ENCODE measurements at places on chromosomes 11 and 22.

- peak; percentile 40 for DNase-seq
Observed at GRCh38 chr11:65439331-65440181, 17.0 kb downstream of the NEAT1 start.

DNA sequence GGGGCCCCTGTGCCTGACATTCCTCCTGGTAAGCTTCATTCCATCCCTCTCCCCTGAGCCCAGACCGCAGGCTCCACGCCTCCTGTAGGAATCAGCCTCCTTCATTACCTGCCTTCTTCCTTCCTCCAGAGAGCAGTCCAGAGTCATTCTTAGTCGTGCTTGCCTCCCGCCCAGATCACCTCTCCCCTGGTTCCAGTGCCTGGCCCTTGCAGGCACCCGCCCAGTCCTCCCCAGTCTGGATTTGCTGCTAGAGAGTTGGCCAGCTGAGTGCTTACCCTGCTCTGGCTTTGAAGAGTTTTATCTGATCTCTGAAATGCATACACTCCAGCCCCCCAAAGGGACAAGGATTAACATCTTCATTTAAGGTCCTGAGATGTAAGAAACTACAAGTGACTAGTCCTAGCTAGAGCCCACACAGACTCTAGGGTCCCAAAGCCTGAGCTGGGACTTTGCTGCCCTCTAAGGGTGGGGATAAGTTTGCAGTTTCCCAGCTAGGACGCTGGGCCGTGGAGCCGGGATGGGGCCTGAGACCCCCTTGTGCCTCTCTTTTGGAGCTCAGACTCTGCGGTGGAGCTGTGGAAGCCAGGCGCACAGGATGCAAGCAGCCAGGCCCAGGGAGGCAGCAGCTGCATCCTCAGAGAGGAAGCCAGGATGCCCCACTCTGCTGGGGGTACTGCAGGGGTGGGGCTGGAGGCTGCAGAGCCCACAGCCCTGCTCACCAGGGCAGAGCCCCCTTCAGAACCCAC lies 1.6 kb downstream of the NR1H3 start:
- DNase-seq: peak; percentile 65

DNA sequence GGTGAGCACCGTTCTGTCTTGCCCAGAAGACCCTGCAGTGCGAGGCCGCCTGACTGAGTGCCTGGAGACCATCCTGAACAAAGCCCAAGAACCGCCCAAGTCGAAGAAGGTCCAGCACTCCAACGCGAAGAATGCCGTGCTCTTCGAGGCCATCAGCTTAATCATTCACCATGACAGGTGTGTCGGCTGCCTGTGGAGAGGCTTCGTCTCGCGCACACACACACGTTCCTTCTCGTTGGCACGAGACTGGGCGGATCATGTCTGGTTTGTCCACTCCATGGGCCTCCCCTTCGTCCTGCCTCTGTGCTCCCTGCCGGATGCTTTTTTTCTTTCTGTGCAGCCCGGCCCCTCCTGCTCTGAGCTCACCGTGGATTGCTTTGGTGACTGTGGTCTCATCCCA lies 51.1 kb downstream of the MUC6 start:
- DNase-seq: no peak

DNA sequence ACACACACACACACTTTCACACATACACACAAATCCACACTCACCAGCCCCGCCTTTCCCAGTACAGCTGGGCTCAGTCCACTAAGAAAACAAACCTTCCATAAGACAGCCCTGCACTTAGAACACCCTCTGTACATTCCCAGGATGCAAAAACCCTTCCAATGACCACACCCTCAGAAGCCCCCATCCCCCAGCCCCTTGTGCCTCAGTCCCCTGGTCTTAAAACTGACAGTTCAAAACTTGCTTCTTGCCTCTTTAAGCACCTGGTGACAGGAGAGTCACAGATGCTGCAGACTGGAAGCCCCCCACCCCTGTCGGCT lies 23.0 kb downstream of the APLNR start:
- DNase-seq: no peak

- DNase-seq: no peak
Observed at GRCh38 chr22:46905415-46905814, 143.0 kb downstream of the TBC1D22A start.
